Neural crest cell (in vitro differentiated cells): ENCODE measurements at places on chromosomes 3 and 15. TPM values are rescaled to one million over a fixed set of nuclear protein-coding genes. Genes with fewer than 3 reads are reported as not detected.

The FANCD2OS gene
- total RNA-seq = not detected in 2 replicates

DNA sequence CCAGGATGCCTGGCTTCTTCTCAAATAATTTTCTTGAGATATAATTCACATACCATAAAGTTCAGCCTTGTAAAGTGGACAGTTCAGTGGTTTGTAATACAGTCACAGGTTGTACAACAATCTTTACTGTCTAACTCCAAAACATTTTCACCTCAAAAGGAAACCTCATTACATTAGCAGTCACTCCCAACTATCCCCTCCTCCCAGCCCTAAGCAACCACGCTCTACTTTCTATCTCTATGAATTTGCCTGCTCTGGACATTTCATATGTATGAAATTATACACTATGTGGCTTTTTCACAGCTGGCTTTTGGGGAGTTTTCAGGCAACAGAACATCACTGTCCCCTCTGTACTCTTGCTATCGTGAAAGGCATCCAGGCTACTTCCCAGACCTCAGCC lies 17.5 kb downstream of the TGM5 start:
- no peak overlapping the region for H3K27ac ChIP-seq
- peaks cover 5% of the 10 kb centered on the region for H3K27me3 ChIP-seq
- H3K36me3 ChIP-seq = no peaks in the 10 kb centered on the region
- H3K4me3 ChIP-seq = no peak overlapping the region
- no peaks in the 10 kb centered on the region for H3K4me1 ChIP-seq
- DNase-seq = no peak

GRCh38 chr3:184239708-184240107 lies 9.1 kb downstream of the ALG3 start:
- no peak for DNase-seq
- peaks cover 20% of the 10 kb centered on the region for H3K27me3 ChIP-seq
- no peak overlapping the region for H3K27ac ChIP-seq
- peak overlapping the region; percentile 1 for H3K4me3 ChIP-seq
- peaks cover 3% of the 10 kb centered on the region for H3K36me3 ChIP-seq

- H3K27ac ChIP-seq = no peak overlapping the region
- H3K4me1 ChIP-seq = peaks cover 14% of the 10 kb centered on the region
- peaks cover 32% of the 10 kb centered on the region for H3K27me3 ChIP-seq
- H3K36me3 ChIP-seq = peaks cover 2% of the 10 kb centered on the region
Observed at GRCh38 chr3:171813897-171814460, 3.7 kb upstream of the PLD1 start.

DNA sequence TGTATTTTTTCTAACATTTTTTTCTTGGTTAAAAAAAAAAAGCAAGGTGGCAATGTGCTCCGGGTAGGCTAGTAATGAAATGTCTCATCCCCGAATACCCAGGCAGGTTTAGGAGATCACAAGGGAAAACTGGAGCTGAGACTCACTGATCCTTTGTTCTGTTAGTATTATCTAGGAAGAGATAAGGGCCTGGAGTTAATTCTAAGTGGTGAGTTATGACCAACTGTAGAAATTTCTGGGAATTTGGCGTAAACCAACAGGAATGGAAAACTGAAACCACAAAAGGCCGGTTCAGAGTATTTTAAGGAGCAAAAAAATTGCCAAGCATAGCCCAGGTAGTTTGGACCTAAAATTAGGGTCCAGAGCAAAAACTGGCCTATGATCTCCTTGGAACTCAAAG lies 12.4 kb downstream of the PPM1M start:
- no peak overlapping the region for H3K4me3 ChIP-seq
- no peaks in the 10 kb centered on the region for H3K27me3 ChIP-seq
- H3K27ac ChIP-seq = no peak overlapping the region

The CFAP20DC gene
- 10.4 and 12.8 TPM in 2 replicates for total RNA-seq
